ENCODE measurements at places on chromosomes 2 and 18. TPM values are rescaled to one million over a fixed set of nuclear protein-coding genes. Genes with fewer than 3 reads are reported as not detected.

Gene TRIM43B
- total RNA-seq, result not detected

Gene RUFY4
- total RNA-seq, result not detected

Gene ALK
- total RNA-seq, result 0.16 TPM

Gene CAPN14
- 0.22 TPM for total RNA-seq

Gene PDE1A
- total RNA-seq, result 10.7 TPM

Measured in right atrium auricular region (tissue), 2 donors.